Kidney tubule cell (primary cell): ENCODE measurements at places on chromosomes 7 and 10.
A peak's percentile ranks its signal among the peaks of the same experiment; 100 is the strongest.

DNA sequence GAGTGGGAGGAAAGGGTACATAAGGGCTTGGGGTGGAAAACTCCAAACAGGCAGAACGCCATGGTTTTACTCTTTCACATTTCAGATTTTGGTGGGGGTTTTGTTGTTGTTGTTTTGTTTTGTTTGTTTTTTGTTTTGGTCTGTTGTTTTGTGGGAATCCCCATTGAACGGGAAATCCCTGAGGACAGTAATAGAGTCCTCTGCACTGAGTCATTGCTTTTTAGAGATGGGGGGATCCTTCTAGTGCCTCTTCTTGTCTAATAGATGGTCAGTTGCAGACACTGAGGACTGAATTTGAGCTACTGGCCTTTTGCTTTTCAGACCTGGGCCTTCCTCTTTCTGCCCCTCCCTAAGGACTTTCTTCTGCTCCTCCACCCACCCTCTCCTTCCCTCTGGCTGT is 20.0 kb downstream of the TRPV5 start:
- DNase-seq, result no peak

GRCh38 chr7:7354674-7355073 is 172.3 kb downstream of the C1GALT1 start:
- peak; percentile 36 for DNase-seq

DNA sequence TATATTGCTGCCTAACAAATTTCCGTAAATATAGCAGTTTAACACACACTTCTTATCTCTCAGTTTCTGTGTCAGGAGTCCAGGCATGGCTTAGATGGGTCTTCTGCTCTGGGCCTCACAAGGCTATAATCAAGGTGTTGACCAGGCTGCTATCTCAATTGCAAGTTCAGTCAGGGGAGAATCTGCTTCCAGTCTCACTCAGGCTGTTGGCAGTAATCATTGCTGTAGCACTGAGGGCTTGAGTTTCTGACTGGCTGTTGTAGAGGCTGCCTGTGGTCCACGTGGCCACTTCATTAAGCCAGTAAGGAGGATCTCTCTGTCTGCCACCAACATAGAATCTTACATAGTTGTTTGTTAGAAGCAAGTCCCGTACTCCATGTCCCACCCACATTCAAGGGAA is 138.4 kb downstream of the ST7 start:
- DNase-seq, result no peak

- no peak for DNase-seq
Measured at GRCh38 chr7:128116740-128117139, 85.5 kb upstream of the LRRC4 start.

GRCh38 chr10:60948851-60949250 is 4.9 kb upstream of the RHOBTB1 start:
- peak; percentile 31 for DNase-seq

DNA sequence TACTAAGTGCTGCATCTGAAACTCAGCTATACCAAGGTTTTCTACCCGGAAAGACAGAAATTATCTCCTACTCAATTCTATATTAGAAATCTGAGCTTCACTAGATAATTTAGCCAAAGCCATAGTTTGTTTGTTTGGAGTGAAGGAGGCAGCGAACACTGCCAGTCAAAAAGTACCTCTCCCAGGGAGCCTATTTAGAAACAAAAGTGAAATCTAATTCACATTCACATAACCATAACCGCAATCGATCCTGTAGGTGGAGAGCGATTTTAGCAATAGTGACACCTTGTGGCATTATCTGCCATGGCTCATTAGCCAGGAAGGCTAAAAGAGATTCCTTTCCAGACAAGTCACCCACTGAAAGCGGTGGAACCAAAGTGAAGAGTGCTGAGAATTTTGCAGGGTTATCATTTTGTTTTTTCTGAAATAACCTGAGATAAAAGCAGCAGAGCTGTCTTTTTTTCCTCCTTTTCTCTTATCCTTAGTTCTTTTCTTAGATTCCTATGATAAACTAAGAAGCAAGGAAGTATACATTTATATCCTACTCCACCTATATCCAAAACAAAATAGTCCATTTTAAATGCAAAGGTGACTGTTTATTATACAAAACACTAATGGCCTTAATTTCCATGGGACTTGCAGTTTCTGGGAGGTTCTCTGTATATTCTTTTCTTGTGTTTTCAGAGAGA is 83.7 kb upstream of the BET1 start:
- peak; percentile 84 for DNase-seq

DNA sequence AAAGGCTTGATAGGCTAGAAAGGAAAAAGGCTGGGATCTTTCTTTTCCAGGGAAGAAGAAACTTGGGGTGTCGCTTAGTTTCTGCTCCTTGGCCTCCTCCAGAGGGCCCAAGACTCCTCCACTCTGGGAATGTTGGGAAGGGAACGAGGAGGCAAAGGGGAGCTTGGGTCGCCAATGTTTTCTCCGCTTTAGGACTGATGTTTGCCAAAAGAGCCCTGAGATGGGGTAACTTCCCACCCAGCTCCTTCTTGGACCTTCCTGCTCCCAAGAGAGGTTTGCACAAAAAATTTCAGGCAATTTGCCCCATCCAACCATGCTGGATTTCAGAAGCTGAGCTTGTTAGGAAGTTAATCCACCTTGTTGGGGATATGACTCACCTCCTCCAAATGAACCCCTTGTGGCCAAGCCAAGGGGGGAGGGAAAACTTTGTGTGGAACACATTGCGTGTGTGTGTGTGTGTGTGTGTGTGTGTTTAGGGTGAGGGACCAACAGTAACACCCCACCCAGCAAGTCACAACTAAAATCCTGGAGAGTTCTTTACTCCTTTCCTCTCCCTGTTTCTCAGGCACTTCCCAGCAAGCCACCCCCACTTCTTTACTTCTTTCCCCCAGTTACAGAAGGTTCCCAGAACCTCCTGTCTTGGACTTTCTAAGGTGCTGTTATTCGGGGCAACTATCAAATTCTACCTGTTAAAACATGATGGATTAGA is 8.7 kb upstream of the HOXA2 start:
- DNase-seq, result peak; percentile 77

- no peak for DNase-seq
Measured at GRCh38 chr10:95225136-95225535, 31.1 kb downstream of the ACSM6 start.
